Left lung (tissue), 14 donors: ENCODE measurements at places on chromosomes 16 and 17. TPM values are rescaled to one million over a fixed set of nuclear protein-coding genes. Genes with fewer than 3 reads are reported as not detected.

CLEC10A gene
- 9.6 TPM for total RNA-seq

HSPB9 gene
- not detected for total RNA-seq

IL21R gene
- 3.9 TPM for total RNA-seq

C17orf78 gene
- total RNA-seq, result not detected

NOG gene
- 2.2 TPM for total RNA-seq

CPNE7 gene
- 0.50 TPM for total RNA-seq

KRTAP4-5 gene
- total RNA-seq, result not detected

GPR142 gene
- total RNA-seq, result not detected

NPIPB13 gene
- total RNA-seq, result 27.0 TPM

RARA gene
- 62.6 TPM for total RNA-seq

KRT25 gene
- total RNA-seq, result not detected

TMED6 gene
- 1.2 TPM for total RNA-seq

HP gene
- total RNA-seq, result 127 TPM

HIGD1B gene
- 17.1 TPM for total RNA-seq

RMI2 gene
- 14.1 TPM for total RNA-seq

GAS2L2 gene
- 0.35 TPM for total RNA-seq

CBX2 gene
- total RNA-seq, result 2.6 TPM

CCL22 gene
- total RNA-seq, result 2.4 TPM

TBC1D3L gene
- total RNA-seq, result 13.3 TPM

ZNF174 gene
- 8.1 TPM for total RNA-seq

FBXW10 gene
- not detected for total RNA-seq

EFNB3 gene
- total RNA-seq, result 1.2 TPM

IRF8 gene
- 24.4 TPM for total RNA-seq

SLC22A31 gene
- 283 TPM for total RNA-seq

SALL1 gene
- not detected for total RNA-seq

SRL gene
- total RNA-seq, result 0.82 TPM

SPNS3 gene
- total RNA-seq, result not detected

CLDN9 gene
- 0.85 TPM for total RNA-seq

SPECC1 gene
- total RNA-seq, result 25.2 TPM

ATP6V0D1 gene
- 185 TPM for total RNA-seq

SULT1A2 gene
- total RNA-seq, result 5.2 TPM

KCNH6 gene
- 0.41 TPM for total RNA-seq

ZP2 gene
- not detected for total RNA-seq

CTRB1 gene
- not detected for total RNA-seq

SYT17 gene
- 26.3 TPM for total RNA-seq

KRT40 gene
- not detected for total RNA-seq

MYH13 gene
- total RNA-seq, result not detected

TBC1D3I gene
- total RNA-seq, result 0.58 TPM

KRT20 gene
- total RNA-seq, result not detected

MT3 gene
- total RNA-seq, result not detected

CDRT15L2 gene
- not detected for total RNA-seq

RRAD gene
- total RNA-seq, result 8.2 TPM

CRHR1 gene
- total RNA-seq, result not detected

REXO5 gene
- total RNA-seq, result 4.8 TPM

KCTD13 gene
- total RNA-seq, result 20.9 TPM

CDH13 gene
- total RNA-seq, result 8.7 TPM

CCP110 gene
- total RNA-seq, result 22.3 TPM

PRSS53 gene
- 2.9 TPM for total RNA-seq

EVPLL gene
- 2.3 TPM for total RNA-seq

LHX1 gene
- not detected for total RNA-seq

ADGRG1 gene
- total RNA-seq, result 78.4 TPM

SGCA gene
- total RNA-seq, result 8.3 TPM

CLEC18A gene
- total RNA-seq, result 2.6 TPM

TEX19 gene
- not detected for total RNA-seq

TMEM98 gene
- 142 TPM for total RNA-seq

NGFR gene
- total RNA-seq, result 2.7 TPM

FOXJ1 gene
- total RNA-seq, result 7.7 TPM

TRAPPC2L gene
- total RNA-seq, result 47.3 TPM

TAOK1 gene
- 58.5 TPM for total RNA-seq
